ENCODE measurements at places on chromosomes 11 and 22.

- no peak for DNase-seq
These were observed 69.2 kb downstream of the PACSIN2 start for GRCh38 chr22:42945736-42946135.

DNA sequence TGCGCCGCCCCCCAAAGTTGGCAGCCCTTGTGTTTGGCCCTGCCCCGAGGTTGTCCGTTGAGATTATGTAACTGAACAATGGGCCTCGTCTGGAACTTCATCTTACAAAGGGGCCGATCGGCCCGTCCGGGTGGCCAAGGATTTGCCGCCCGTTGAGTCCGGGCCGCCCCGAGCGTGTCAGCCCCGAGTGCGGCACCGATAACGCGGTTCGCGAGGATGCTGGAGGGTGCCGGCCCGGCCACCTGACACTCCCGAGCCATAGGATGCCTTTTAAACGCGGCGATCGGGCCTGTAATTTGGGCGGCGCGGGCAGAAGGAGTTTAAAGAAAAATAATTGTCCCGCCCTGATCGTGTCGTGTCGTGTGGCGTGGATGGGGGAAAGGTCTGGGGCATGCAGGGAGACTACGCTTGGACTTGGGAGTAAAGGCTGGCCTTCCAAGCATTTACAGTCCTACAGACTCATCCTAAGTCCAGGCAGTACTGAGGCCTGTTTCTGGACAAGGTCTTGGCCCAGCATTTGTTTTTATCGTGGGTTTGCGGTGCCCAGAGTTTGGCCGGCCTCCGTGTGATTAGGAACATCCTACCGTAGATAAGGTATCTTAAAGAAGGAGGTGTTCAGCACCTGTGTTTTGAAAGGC is 1.3 kb downstream of the WEE1 start:
- no peak for DNase-seq

DNA sequence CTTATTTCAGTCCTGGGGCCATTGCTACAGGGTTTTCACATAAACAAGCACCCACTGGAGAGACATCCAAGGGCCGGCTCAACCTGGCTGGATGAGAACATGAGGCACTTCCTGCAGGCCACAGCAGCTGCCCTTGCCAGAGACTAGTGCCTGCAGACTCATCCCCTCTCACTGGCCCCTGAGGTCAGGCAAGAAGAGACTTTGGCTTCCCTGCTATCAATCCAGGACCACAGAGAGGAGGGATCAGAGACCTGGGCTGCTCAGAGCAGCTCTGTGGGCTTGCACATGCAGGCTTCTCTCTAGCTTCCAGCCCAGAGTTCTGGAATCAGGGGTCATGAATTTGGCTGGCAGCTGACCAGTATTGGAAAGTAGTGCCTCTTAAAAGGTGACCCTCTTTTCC is 79.5 kb downstream of the CABIN1 start:
- no peak for DNase-seq

- peak; percentile 68 for DNase-seq
These were observed 40.5 kb upstream of the BIRC3 start for GRCh38 chr11:102276783-102277182.

DNA sequence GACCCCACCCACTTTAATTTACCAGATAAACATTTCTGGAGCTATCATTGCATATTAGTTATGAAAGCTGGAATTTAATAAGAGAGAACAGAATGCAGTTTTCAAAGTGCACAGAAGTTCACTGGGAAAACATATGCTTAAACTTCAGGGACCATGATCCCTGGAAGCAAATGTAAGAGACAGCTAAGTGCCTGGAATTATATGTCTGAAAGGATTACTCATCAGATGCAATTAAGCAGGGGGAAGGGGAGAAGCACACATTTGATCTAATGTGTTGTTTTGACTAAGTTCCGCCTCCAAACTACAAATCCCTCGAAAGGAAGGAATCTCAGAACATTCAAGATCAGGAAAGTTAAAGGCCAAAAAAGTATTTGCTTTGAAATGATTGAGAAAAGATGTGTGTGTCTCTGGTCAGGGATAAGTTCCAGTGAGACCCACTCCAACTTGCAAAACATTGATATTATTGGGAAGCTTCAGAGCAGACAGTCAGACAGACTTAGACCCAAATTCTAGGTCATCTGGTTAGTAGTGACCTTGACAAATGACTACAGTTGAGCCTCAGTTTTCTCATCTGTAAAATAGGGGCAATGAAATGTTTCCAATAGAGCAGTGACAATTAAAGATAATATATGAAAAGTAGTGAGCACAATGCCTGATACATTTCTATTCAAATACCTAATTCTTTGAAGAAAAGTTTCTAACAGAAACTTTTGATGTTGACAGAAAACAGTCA is 147.6 kb downstream of the ME3 start:
- peak; percentile 79 for DNase-seq

DNA sequence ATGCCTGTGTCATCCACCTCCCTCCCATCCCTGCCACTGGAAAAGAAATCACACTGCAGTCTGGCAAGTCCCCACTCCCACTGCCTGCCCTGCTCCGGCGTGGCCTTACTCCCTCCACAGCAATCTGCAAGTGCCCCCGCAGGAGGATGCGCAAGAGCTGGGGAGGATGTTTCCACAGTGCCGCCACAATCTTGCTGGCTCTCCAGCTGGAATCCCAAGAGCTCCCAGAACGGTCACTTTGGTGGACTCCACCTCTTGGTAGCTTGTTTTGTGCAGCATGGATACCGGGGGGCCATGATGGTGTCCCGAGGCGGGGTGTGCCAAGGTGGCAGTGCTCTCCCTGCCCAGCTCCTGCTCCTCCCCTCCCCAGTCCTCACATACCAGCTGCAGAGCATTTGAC is 76.3 kb downstream of the MICAL3 start:
- no peak for DNase-seq

- DNase-seq, result no peak
These were observed 1295.9 kb downstream of the JRKL start for GRCh38 chr11:97685695-97686094.

GRCh38 chr11:122487669-122488068 is 167.9 kb upstream of the UBASH3B start:
- DNase-seq, result no peak

- no peak for DNase-seq
These were observed 460.9 kb upstream of the LRRC4C start for GRCh38 chr11:41920374-41920773.

DNA sequence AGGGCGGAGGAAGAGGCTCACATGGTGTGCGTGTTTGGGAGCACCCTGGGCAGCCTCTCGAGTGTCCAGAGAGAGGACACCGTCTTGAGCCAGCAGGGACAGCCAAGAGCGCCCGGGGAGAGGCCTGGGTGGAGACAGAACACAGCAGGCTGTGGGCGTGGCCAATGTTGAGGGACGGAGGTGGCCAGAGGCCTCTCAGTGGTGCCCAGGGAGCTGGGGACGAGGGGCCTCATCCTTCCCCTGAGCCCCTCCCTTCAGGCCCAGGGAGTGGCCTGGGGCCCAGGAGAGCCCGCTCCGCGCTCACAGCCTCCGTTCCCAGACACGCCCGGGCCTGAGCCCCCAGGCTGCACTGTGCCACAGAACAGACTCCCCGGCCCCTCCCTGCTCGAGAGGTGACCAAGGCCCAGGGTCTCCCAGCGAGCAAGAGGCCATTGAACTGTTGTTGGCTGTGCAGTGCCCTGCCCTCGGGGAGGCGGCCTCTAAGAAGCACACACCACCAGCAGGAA is 48.4 kb downstream of the CDKN1C start:
- no peak for DNase-seq

- DNase-seq, result no peak
These were observed 1508.9 kb downstream of the BRD1 start for GRCh38 chr22:48318575-48319320.

DNA sequence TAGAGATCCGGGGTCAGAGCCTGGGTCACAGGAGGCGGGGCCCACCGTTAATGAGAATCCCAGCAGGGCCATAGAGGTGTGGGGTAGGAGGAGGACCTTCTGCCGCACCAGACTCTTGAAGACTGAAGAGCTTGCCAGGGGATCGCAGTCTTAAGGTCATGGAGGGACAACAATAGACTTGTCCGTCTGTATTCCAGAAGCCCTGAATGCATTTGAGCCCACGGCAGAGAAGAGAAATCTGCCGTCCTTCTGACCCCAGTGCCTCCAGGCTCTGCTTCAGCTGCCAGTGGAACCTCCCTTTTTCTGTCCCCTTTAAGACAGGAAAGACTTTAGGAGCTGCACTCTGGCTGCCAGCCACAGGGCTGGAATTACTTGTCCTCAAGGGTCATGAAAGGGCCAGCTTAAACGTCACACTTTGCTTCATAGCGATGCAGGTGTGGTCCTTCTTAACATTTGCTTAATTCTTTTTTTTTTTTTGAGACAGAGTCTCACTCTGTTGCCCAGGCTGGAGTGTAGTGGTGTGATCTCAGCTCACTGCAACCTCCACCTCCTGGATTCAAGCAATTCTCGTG is 15.5 kb upstream of the ST3GAL4 start:
- no peak for DNase-seq

- no peak for DNase-seq
These were observed 28.1 kb upstream of the MUC5AC start for GRCh38 chr11:1129611-1130160.

DNA sequence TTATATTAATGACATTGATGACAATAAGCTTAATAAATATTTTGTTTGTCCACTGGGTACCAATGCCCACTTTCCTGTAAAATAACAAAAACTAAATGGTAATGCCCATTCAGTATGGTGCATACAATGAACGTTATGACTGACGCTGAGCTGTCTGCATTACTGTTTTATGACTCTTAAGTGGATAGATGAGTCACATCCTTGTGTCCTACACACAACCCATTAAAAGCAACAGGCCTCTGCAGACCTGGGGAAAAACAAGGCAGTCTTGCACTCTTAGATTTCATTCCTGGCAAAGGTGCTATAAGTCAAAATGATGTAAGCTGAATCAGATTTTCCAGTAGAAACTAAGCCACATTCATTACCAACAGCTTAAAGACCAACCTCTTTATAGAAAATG is 176.3 kb upstream of the TMEM45B start:
- DNase-seq, result peak; percentile 95

DNA sequence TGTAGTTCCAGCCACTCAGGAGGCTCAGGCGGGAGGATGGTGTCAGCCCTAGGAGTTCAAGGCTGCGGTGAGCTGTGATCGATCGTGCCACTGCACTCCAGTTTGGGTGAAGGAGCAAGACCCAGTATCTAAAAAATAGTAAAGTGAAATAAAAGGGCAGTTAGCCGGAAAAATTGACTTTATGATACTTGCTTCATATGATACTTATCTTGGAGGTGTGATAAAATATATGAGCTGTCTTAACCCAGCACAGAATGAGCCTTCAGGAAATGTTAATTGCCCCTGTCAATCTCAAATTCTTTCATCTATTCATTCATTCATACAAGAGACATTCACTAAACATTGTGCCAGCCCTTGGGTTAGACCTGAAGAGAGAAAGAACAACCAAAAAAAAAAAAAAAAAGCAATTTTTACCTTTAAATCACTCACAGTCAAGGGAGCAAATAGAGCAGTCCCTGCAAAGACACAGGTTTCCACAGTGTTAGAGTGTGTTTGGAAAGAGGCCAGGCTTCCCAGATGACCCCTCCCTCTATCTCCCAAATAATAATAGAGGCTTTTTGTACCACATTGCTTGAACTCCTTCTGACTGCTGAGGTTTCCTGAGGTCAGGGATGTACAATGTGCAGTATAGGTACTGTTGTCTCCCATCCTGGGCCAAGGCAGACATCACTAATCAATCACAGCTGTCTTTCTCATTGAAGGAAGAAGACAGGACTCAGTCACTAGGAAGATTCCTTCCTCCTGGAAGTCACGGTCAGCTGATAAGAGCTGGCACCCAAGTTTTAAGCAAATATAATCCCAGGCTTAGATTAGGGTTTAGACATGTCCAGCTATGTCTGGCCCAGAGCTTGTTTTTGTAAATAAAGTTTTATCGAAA is 454.6 kb downstream of the MIAT start:
- no peak for DNase-seq

- no peak for DNase-seq
These were observed 300.4 kb downstream of the TMEM135 start for GRCh38 chr11:87338046-87338639.

- no peak for DNase-seq
These were observed 25.5 kb downstream of the DKK3 start for GRCh38 chr11:11982975-11983374.

GRCh38 chr11:94088906-94089305 is 39.7 kb upstream of the PANX1 start:
- no peak for DNase-seq

DNA sequence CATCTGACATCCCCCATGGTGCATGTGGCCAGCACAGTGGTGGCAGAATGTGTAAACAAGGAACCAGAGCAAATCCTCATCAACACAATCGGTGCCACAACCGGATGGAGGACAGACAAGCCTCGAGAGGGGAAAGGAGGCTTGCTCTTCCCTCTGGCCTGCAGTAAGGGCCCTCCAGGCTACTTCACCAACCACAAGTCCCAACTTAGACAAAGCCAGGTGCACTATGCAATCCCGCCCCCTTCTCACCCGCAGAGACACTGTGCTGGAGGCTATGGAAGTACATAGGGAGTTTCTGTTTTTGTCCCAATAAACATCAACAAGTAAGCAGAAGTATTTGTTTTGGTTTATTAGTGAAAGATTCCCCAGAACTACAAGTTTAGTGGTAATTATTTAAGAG is 54.3 kb downstream of the SPATA19 start:
- DNase-seq, result no peak

GRCh38 chr11:88059326-88059725 is 115.9 kb downstream of the RAB38 start:
- DNase-seq, result peak; percentile 48

GRCh38 chr11:69099180-69099579 is 50.4 kb downstream of the TPCN2 start:
- no peak for DNase-seq

DNA sequence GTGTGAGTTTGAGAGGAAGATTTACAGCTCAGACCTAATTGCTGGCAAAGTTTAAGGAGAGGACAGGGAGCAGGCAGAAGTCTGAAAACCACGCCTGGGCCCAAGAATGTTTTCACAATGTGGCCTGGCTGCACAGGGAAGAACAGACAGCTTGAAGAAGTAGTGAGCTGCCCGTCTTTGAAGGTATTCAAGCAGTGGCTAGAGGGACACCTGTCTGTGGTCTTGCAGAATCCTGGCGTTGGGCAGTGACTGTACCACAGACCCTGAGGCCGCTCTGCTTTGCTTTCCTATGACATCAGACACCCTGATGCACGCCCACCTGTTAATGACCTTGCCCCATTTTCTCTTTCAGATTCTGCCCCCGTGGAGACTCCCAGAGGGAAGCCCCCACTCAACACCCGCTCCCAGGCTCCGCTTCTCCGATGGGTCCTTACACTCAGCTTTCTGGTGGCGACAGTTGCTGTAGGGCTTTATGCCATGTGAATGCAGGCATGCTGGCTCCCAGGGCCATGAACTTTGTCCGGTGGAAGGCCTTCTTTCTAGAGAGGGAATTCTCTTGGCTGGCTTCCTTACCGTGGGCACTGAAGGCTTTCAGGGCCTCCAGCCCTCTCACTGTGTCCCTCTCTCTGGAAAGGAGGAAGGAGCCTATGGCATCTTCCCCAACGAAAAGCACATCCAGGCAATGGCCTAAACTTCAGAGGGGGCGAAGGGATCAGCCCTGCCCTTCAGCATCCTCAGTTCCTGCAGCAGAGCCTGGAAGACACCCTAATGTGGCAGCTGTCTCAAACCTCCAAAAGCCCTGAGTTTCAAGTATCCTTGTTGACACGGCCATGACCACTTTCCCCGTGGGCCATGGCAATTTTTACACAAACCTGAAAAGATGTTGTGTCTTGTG is 6.6 kb upstream of the MCM5 start:
- no peak for DNase-seq

- DNase-seq, result peak; percentile 84
These were observed 18.6 kb upstream of the SCARF2 start for GRCh38 chr22:20456064-20456721.

- no peak for DNase-seq
These were observed 58.8 kb upstream of the SLC36A4 start for GRCh38 chr11:93256623-93257022.
